ENCODE measurements at places on chromosomes 12 and 14.
A peak's percentile ranks its signal among the peaks of the same experiment; 100 is the strongest.

DNA sequence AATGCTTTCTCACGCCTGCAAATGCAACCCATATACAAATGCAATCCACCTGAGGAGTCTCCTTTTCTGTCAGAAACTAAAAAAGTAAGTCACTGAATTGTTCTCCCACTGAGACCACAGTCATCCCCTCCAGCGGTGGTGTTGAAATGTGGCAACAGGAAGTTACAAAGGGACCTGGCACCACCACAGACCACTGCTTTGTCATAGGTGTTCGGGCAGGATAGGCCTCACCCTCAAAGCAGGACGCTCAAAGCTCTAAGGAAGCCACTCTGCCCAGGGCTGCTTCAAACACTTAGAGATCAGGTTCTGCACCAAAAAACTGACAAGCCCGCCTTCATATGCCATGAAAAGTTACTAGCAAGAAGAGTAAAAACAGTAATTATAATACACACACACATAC, 11.3 kb downstream of the PHLDA1 start:
- peak; percentile 56 for DNase-seq

DNA sequence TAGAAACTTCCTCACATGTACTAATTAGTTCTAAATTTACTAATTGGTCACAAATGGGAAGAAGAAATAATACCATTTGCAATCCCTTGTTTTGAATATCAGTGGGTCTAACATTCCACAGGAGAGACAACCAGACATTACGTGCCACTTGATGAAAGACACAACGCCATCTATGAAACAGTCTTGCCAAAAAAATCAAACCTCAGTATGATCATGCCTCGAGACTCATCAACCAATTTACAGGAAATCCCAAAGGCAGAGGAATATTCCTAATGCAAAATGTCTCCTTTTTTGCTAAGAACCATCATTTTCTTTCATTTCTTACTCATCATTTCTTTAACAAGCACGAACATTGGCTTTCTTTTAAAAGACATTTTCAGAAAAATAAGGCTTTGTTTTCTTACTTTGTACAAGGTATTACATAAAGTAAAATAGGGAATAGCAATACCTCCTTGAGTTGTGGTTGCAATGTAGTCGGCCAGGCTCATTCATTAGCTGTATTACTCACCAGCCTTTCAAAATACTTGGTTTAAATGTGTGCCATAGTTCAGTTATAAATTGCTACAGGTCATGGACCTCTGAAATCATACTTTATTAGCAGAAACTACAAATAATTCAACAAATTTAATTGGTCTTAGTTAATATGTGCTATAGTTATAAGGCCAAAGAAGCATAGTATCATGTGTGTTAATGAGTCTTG, 436.2 kb upstream of the FLRT2 start:
- DNase-seq = no peak

DNA sequence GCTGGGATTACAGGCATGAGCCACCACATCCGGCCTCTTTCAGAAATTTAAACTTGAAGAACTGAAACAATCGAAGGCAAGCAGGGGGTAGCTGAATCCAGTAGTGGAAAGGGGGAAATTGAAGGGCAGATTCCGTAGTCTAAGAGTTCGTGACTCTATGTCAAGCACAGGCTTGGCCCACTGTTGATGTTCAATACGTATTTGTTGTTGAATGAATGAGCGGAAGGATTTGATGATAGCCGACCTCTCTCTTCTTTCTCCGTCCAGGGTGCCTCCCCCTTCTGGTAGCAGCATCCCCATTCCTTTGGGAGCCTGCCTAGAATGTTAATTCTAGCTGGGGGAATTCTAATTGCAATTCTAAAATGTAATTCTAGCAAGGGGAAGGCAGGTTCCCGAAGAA, 59.8 kb upstream of the MED13L start:
- no peak for DNase-seq

DNA sequence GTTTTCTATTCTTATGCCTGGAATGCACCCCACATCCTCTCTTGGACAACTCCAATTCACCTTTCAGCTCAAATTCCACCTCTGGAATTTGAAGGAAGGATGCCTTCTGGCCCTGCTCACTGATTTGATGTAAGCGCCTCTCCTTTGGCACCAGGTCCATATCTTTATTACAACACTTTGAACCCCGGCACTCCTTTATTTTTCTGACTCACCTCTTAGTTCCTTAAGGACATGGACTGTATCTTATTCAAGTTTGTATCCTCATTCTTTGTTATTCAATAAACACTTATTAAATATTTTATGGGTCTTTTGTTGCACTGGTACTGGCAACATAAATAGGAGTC, 3.1 kb downstream of the GALC start:
- no peak for DNase-seq

GRCh38 chr12:8746046-8746445, 48.3 kb downstream of the RIMKLB start:
- DNase-seq = no peak

DNA sequence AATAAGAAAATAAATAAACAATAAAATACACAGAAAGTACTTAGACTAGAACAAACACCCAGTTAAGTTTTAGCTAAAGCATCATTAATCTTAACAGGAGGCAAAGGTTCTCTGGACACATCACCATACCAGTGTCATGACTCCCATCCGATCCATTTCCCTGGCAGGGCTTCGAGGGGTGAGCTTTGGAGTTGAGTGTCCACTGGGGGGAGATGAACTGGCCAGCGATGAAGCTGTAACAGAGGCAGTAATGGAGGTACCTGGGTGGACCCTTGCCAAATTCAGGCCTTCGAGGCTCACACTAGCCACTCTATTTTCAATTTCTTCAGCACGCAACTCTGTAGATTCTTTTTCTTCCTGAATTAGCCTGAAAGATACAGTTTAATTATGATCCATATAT, 269.5 kb downstream of the ACSS3 start:
- no peak for DNase-seq

DNA sequence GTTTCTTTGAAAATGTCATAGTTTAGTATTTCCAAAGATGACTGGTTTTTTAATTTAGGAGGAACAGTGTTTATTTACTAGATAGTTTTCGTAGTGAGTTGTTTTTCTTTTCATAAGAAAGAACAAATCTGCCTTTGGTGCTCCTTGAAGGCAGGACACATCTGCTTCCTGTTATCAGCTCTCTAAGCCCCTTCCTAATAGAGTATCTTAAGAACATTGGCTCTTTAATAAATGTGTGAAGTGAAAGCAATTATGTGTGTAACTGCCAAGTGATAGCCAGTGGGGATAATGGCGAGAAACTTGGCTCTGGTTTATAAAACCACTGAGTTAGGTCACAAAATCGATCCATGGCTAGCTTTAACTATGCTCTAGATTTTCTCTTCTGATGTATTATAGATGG, 23.5 kb upstream of the PPFIBP1 start:
- no peak for DNase-seq

- no peak for DNase-seq
Observed at GRCh38 chr12:57898308-57898970, 42.9 kb upstream of the ATP23 start.

- DNase-seq = no peak
Observed at GRCh38 chr12:65443038-65443437, 164.6 kb downstream of the MSRB3 start.

DNA sequence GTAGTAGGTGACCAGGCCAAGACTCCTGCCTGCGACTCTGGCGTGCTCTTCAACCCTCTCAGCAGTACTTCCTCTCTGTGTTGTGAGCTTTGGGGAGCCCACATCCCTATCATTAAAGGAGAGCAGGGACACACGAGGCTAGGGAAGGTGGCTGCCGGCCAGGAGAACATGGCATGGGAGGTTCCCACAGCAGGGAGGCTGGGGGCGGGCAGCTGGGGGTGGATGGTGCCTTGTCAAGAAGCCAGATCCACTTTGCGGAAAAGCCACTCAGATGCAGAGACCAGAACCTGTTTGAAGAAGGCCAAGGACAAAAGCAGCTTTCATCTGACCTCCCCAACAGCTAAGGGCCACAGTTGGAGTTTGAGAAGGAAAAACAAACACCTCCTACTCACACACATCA, 198.6 kb downstream of the BCL11B start:
- no peak for DNase-seq

GRCh38 chr12:93419388-93420034, 22.2 kb downstream of the UBE2N start:
- no peak for DNase-seq

DNA sequence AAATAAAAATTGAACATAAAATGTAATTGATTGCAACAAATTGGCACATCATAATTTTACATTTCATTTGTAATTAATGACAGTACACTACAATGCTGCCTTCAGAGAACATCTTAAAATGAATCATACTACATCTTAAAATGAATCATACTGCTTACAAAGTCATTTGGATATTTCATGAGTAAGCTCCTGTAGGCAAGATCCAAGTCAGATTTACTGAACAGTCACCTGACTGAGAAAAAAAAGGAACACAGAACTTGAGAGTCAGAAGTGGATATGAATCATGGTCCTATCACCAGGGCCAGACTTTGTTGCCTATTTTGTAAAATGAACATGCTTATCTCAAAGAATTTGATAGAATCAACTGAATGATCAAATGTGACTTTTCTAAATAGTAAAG, 32.7 kb upstream of the FBLN5 start:
- DNase-seq = no peak

DNA sequence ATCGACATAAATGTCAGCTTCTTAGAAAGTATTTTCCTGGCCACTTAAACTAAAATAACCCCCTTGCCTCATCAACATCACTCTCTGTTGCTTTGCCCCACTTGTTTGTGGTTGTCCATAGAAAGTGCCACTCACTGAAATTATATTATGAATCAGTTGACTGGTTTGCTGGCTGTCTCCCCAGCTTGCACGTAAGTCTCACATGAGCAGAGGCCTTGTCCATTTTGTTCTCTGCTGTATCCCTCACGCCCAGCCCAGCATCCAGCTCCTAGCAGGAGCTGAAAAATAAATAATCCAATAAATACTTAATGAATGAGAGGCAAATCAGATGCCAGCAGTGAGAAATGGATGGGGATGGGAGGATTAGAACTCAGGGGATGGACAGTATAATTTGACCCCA, 159.3 kb downstream of the KSR2 start:
- DNase-seq = no peak

DNA sequence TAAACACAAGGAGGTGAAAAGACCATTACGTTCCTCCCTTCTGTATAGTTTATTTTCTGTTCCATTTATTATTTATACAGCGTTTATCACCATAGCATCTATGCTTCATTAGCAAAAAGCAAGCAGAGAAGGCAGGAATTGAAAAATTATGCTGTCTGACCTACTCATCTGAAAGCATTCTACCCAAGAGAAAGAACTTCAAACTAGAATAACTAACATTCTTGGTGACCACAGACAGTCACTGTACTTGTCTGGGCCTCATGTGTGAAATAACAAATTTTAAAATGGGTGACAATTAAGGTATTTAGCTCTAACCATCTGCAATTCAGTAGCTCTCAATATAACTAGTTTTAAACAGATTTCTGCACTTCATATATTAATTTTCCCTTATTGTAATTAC, 29.3 kb upstream of the PDE3A start:
- no peak for DNase-seq

DNA sequence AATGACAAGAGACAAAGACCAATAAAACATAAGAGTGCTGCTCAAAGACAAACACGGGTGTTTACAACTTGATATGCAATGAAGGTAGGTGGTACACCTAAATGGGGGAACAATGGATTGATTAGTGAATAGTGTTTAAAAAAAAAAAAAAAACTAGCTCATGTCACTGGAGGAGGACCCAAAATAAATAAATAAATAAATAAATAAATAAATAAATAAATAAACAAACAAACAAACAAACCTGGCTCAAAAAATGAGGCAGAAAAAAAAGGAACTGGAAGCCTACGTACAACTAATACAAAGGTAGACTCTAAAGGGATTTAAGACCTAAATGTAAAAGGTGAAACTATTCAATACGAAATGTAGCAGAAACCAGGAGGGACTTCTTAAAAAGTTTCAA, 18.6 kb downstream of the NAP1L1 start:
- DNase-seq = no peak

DNA sequence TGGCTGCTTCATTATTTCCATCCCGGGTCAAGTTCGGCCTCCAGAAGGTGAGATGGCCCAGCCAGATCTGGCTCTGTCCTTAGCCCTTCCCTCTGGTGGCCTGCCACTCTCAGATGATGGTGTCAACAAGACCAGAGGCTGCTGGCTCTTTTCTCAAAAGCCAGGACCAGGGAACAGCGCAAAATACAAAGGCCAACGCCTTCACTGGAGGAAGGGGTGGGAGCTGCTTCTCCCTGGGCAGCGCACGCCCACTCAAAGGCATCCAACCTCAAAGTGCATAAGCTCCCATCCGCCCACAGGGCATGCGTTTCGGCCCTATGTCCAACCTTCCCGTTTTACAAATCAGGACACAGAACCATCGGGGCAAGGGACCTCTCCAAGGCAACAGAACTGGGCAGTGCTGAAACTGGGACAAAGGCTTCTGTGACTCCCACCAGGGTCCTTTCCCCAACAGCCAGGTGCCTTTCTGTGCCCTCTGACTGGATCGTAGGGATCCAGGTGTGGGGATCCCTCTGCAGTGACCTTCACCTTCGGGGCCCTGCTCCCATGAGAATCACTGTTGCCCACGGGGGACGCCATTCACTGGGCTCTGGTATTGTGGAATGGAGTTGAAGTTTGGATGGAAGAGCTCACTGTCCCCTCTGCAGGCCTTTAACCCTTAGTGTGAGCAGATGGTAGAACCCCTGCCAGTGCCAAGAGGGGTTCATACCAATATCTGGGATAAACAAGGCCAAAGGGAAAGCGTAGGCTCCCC, 76.8 kb downstream of the NINJ2 start:
- no peak for DNase-seq

DNA sequence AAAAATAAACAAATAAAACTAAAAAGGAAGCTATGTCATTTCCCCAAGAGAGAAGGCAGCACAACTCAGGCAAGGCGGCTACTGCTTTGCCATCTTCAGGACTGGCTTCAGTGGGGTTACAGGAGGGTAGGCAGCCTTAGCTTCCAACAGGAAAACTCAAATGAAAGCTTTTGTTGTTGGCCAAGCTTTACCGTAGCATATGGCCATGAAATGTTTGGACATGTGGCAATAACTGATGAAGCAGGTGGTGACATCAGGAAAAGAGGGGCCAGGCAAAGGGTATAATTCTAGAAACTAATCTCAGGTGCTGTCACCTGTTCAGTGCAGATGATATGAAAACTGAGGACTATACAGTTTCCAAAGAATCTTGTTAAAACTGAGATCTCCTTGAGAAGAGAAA, 22.8 kb upstream of the NPFF start:
- no peak for DNase-seq

DNA sequence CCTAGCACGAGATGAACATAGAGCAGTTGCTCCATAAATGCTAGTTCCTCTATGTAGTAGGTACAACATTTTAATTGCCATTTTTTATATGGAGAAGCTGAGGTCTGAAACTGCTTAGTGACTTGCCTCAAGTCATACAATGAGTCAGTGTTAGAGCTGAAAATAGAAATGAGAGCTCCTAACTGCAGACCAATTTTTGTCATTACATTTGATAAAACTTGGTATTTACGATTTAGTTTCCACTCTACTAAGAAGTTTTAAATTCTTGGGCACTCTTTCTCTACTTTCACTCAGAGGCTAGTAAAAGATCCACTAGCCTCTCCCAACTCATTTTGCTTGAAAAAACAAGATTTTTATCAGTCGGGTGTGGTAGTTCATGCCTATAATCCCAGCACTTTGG, 8.1 kb upstream of the TMED10 start:
- no peak for DNase-seq

GRCh38 chr14:94088516-94088915, 7.4 kb downstream of the IFI27L1 start:
- no peak for DNase-seq

Measured in breast epithelium (tissue), 4 donors.